ENCODE measurements at places on chromosomes 1 and 21.
A peak's percentile ranks its signal among the peaks of the same experiment; 100 is the strongest.

- H3K27me3 ChIP-seq, result no peaks in the 10 kb centered on the region
- H3K27ac ChIP-seq, result no peak overlapping the region
- no peak overlapping the region for H3K4me3 ChIP-seq
- DNase-seq, result no peak
- H3K4me1 ChIP-seq, result peaks cover 20% of the 10 kb centered on the region
Measured at GRCh38 chr1:21295002-21295401, 4.7 kb upstream of the ECE1 start.

GRCh38 chr1:3324704-3325535 lies 129.5 kb upstream of the ARHGEF16 start:
- H3K4me3 ChIP-seq, result no peak overlapping the region
- H3K36me3 ChIP-seq, result no peaks in the 10 kb centered on the region
- no peak for DNase-seq
- H3K27me3 ChIP-seq, result no peaks in the 10 kb centered on the region

DNA sequence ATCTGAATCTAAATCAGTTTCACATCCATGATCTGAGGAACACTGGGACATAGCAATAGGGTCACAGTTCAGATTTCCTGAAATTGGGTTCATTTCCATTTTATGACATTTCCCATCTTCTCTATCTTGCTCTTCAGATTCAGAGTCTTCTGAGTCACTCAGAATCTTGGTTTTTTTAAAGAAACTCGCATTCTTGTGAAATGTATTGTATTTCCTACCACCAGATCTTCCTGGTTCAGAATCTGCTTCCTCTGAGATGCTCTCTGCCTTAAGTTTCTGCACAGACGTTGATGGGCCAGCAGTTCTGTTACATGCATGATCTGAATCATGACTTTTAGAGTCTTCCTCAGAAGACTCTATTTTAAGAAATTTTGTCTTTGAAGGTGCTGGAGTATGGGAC lies 15.5 kb upstream of the PSMG1 start:
- no peak overlapping the region for H3K27ac ChIP-seq
- H3K36me3 ChIP-seq, result no peaks in the 10 kb centered on the region
- no peaks in the 10 kb centered on the region for H3K27me3 ChIP-seq
- no peak overlapping the region for H3K4me3 ChIP-seq
- no peak for DNase-seq

- no peaks in the 10 kb centered on the region for H3K4me1 ChIP-seq
- no peak for DNase-seq
- no peaks in the 10 kb centered on the region for H3K27me3 ChIP-seq
- H3K36me3 ChIP-seq, result no peaks in the 10 kb centered on the region
- no peak overlapping the region for H3K4me3 ChIP-seq
Measured at GRCh38 chr1:208923946-208924720, 659.4 kb upstream of the CAMK1G start.

DNA sequence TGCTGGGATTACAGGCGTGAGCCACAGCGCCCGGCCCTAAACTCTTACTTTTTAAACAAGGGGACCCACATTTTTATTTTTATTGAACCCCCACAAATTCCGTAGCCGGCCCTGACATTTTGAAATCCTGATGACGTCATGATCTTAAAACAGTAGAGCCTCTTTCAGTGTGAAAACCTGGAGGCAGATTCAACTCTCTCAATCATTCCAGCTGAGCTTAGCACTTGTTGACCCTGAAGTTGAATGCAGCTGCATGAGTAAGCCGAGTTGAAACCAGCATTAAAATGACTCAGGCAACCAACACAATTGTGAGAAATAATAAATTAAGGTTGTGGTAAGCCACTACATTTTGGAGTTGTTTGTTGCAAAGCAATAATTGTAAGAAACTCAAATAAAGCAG lies 93.9 kb upstream of the ADGRL4 start:
- H3K4me3 ChIP-seq, result no peak overlapping the region
- no peak overlapping the region for H3K27ac ChIP-seq
- no peaks in the 10 kb centered on the region for H3K4me1 ChIP-seq
- no peaks in the 10 kb centered on the region for H3K27me3 ChIP-seq

GRCh38 chr1:31467005-31467674 lies 54.1 kb downstream of the SERINC2 start:
- no peak overlapping the region for H3K27ac ChIP-seq
- H3K4me3 ChIP-seq, result no peak overlapping the region
- DNase-seq, result no peak
- no peaks in the 10 kb centered on the region for H3K4me1 ChIP-seq

GRCh38 chr1:91944087-91944486 lies 5.1 kb upstream of the BRDT start:
- no peak overlapping the region for H3K4me3 ChIP-seq
- H3K27ac ChIP-seq, result no peak overlapping the region
- H3K27me3 ChIP-seq, result no peaks in the 10 kb centered on the region
- no peaks in the 10 kb centered on the region for H3K4me1 ChIP-seq

GRCh38 chr1:28028873-28029654 lies 59.3 kb downstream of the EYA3 start:
- H3K27me3 ChIP-seq, result no peaks in the 10 kb centered on the region
- H3K36me3 ChIP-seq, result no peaks in the 10 kb centered on the region
- H3K4me3 ChIP-seq, result no peak overlapping the region
- peaks cover 1% of the 10 kb centered on the region for H3K4me1 ChIP-seq
- no peak for DNase-seq

- no peaks in the 10 kb centered on the region for H3K27me3 ChIP-seq
- peak overlapping the region; percentile 39 for H3K4me3 ChIP-seq
Measured at GRCh38 chr1:27527890-27528817, 38.2 kb upstream of the WASF2 start.

GRCh38 chr1:230408971-230409370 lies 17.2 kb downstream of the PGBD5 start:
- H3K36me3 ChIP-seq, result no peaks in the 10 kb centered on the region
- DNase-seq, result no peak
- no peak overlapping the region for H3K27ac ChIP-seq
- H3K4me3 ChIP-seq, result no peak overlapping the region
- no peaks in the 10 kb centered on the region for H3K27me3 ChIP-seq

GRCh38 chr1:219476116-219476515 lies 136.8 kb downstream of the ZC3H11B start:
- no peaks in the 10 kb centered on the region for H3K36me3 ChIP-seq
- H3K4me3 ChIP-seq, result no peak overlapping the region
- no peaks in the 10 kb centered on the region for H3K4me1 ChIP-seq
- no peak for DNase-seq
- no peak overlapping the region for H3K27ac ChIP-seq
- H3K27me3 ChIP-seq, result no peaks in the 10 kb centered on the region

- H3K4me1 ChIP-seq, result peaks cover 1% of the 10 kb centered on the region
- DNase-seq, result no peak
- H3K4me3 ChIP-seq, result no peak overlapping the region
- H3K27me3 ChIP-seq, result no peaks in the 10 kb centered on the region
- no peak overlapping the region for H3K27ac ChIP-seq
Measured at GRCh38 chr1:169052727-169053126, 53.8 kb upstream of the ATP1B1 start.

GRCh38 chr21:36048357-36048756 lies 12.0 kb downstream of the SETD4 start:
- H3K4me3 ChIP-seq, result no peak overlapping the region
- H3K36me3 ChIP-seq, result no peaks in the 10 kb centered on the region
- no peaks in the 10 kb centered on the region for H3K27me3 ChIP-seq
- H3K4me1 ChIP-seq, result no peaks in the 10 kb centered on the region

- DNase-seq, result peak; percentile 94
- H3K4me1 ChIP-seq, result peaks cover 22% of the 10 kb centered on the region
- H3K27ac ChIP-seq, result peak overlapping the region; percentile 42
Measured at GRCh38 chr1:164588516-164589341, 29.7 kb downstream of the PBX1 start.

DNA sequence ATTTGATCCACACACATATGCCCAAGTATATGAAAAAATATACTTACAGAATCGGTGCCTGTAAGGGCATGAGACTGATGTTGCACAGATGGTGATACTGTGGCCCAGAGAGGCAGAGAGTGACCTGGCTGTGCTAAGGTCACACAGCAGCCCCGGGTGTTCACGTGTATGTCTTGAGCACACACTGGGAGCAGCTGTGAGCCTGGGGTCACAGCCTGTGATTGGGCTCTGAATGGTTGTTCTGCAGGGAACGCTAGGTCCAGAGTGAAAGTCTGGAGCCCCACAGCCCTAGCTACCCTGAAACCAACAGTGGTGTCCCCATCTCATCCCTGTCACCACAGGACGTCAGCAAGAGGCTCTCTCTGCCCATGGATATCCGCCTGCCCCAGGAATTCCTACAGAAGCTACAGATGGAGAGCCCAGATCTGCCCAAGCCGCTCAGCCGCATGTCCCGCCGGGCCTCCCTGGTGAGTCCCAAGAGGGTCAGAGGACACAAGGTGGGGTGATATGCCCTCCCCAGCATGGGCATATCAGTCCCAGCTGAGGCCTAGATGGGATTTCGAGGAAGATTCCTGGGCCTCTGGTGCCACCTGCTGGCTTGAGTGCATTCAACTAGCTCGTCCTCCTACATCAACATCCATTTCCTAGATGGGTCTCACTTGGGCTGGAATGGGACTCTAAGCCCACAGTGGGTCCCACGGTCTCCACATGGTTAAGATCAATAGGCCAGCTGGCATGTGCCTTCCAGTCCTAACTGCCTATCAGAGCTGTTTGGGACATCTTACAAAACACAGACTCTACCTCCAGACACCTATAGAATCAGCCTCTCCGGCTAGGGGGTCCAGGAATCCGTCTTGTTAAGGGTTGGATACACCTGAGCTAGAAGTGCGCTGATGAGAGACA lies 19.7 kb downstream of the CDK18 start:
- DNase-seq, result peak; percentile 87
- no peak overlapping the region for H3K4me3 ChIP-seq
- peaks cover 7% of the 10 kb centered on the region for H3K4me1 ChIP-seq
- no peak overlapping the region for H3K27ac ChIP-seq
- no peaks in the 10 kb centered on the region for H3K36me3 ChIP-seq

DNA sequence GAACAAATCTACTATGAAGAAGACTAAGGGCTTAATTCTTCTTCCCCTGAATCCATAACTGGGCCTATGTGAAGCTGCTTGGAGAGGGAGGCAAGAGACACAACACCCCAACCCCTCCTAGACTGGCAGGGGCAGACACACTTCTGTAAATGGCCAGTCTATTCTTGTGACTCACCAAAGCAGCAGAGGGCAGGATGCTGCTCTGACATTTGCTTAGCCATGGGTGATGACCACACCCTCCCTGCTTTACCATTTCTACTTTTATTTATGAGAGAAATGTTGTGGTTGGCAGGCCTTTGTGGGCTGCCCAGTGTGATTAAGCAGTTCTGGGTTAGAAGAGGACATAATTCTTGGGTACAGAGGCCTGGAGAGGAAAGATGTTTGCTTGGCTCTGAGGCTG lies 189.8 kb upstream of the DPYD start:
- DNase-seq, result no peak
- no peak overlapping the region for H3K27ac ChIP-seq
- H3K27me3 ChIP-seq, result no peaks in the 10 kb centered on the region
- no peaks in the 10 kb centered on the region for H3K36me3 ChIP-seq
- no peaks in the 10 kb centered on the region for H3K4me1 ChIP-seq

DNA sequence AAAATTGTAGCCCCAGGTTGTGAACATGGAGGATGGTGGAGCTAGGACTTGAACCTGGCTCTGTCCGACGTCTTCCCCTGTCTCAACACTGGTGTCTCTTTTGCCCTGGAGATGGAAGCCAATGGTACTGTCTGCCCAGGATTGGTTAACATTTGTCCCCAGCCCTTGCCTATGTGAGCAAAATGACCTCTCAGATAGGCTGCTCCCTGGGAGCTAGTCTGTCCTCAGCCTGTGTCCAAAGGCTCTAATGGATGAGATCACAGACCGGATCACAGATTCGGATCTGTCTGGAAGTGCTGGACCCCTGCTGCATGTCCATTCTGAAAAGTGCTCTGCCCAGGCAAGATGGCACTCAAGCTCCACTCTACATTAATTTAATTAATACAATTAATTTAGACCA lies 394.4 kb upstream of the VAMP3 start:
- no peaks in the 10 kb centered on the region for H3K36me3 ChIP-seq
- peaks cover 4% of the 10 kb centered on the region for H3K4me1 ChIP-seq
- DNase-seq, result no peak

DNA sequence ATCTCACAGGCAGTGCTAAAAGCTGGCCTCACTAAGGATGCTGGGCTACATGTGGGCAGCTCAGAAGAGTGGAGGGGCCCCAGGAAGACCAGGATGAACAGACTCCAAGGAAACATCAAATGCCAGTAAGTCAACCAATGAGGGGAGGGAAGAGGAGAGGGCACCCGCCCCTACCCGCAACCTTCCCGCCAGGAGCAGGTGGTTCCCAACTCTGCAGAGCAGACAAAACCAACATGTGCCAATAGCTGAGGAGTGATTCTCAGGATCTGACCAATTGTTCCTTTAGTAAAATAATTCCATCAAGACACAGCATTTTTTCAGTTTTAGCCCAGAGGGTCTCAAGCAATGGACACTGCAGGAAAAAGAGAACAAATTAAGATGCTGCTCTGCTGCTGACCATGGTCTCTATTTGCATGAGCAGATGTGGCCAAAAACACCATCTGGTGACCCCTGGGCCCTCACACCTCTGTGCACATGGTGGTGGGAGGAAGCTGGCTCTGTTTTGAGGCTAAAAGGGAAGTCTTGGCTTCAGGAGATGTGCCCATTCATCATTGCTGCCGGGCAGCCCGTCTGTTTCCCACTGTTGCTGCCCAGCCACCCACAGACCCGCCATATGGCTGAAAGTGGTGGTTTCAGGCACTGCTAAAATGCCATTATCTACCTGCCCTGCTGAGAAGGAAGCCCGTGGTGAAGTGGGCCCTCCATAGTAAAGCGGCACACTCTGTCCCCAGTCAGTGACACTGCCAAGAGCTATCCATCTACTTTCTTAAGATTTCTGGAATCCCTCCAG lies 231.8 kb downstream of the KCNH1 start:
- H3K4me1 ChIP-seq, result no peaks in the 10 kb centered on the region
- no peak overlapping the region for H3K27ac ChIP-seq
- no peak overlapping the region for H3K4me3 ChIP-seq
- H3K27me3 ChIP-seq, result no peaks in the 10 kb centered on the region
- no peak for DNase-seq

DNA sequence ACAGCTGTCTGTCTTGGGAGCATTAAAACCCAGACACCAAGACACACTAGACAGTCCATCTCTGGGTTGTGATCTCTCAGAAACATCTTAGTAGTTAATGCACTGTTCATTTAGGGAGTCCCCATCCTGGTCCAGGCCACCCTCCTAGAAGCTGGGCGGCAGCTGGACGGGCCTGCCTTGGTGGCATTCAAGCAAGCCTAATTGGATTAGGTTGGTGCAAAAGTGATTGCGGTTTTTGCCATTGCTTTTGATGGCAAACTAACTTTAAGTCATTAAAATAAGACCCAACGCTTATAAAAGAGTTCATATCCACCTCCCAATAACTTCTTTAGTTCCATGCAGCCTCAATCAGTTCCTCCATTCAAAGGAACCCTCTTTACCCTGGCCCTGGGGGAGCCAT lies 21.7 kb downstream of the ATP5PO start:
- no peaks in the 10 kb centered on the region for H3K27me3 ChIP-seq
- DNase-seq, result no peak
- peaks cover 3% of the 10 kb centered on the region for H3K4me1 ChIP-seq
- H3K27ac ChIP-seq, result no peak overlapping the region

Data from ovary (tissue), 10 donors.